ENCODE measurements at places on chromosomes 6 and 20.

GRCh38 chr20:19937651-19938420, 79.3 kb upstream of the NAA20 start:
- no peak for DNase-seq

- peak; percentile 85 for DNase-seq
These were observed 11.5 kb upstream of the CDKN1A start for GRCh38 chr6:36666826-36667591.

GRCh38 chr20:15482525-15482924, 1090.7 kb downstream of the KIF16B start:
- no peak for DNase-seq

GRCh38 chr6:165321555-165322145, 12.2 kb upstream of the C6orf118 start:
- no peak for DNase-seq

- DNase-seq: peak; percentile 90
These were observed 15.5 kb downstream of the SDCBP2 start for GRCh38 chr20:1313236-1313964.

DNA sequence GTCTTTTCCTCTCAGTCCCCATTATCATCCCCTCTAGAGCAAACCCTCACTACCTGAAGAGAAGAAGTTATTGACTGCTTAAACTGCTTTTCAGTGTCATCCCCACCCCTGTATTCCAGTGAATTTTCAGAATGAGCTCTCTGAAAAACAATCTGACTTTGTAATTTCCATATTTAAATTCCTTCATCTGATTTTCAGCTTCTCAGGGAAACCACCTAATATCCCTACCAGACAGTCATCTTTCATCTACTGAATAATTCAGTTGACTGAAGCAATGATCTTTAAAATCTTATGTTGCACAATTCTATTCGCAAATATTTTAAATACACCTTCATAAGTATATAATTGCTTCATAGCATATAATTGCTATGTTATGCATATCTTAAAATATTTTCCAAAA, 258.7 kb downstream of the HTR1B start:
- DNase-seq: no peak

DNA sequence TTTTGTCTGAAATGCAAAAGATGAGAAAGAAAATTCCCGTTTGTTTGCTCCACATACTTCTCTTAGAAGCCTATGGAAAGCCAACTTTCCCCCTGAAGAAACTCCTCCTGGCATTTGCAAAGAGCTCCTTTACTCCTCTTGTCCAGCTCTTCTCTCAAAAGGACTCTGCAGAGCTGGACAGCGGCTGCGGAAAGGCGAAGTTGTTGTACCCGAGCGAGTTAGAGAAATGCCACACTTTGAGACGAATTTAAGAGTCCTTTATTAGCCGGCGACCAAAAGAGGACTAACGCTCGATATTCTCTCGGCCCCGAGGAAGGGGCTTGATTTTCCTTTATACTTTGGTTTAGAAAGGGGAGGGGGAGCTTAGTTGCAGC, 157.8 kb downstream of the TRIM27 start:
- no peak for DNase-seq

GRCh38 chr6:157962601-157963302, 18.9 kb upstream of the SYNJ2 start:
- no peak for DNase-seq
